Hematopoietic multipotent progenitor cell treated with erythropoietin and hydrocortisone succinate and interleukin-3 and kit ligand, for 15 days (in vitro differentiated cells): ENCODE measurements at places on chromosomes 2 and 18.

GRCh38 chr18:75377258-75377657 is 50.2 kb downstream of the SMIM21 start:
- DNase-seq = no peak

- DNase-seq = no peak
Observed at GRCh38 chr2:14843507-14844204, 211.1 kb downstream of the LRATD1 start.

DNA sequence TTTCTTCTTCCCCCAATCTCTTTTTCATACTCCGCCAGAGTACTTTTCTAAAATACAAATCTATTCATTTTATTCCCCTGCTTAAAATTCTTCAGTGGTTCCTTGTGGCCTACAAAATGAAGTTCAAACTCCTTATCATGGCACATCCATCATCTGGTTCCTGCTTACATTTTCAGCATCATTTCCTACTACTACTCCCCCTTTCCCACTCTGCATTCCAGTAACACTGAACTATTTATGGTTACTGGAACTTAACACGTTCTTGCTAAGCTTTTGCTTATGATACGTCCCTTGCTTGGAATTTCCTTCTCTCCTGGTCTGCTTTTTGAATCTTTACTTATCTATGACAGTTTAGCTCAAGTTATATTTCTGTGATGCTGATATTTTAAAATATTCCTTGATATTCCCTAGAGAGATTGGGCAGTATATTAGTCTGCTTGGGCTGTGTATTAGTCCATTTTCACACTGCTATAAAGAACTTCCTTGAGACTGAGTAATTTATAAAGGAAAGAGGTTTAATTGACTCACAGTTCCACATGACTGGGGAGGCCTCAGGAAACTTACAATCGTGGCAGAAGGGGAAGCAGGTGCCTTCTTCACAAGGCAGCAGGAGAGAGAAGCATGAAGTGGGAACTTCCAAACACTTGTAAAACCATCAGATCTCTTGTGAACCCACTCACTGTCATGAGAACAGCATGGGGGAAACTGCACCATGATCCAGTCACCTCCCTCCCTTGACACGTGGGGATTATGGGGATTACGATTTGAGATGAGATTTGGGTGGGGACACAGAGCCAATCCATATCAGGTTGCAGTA is 53.2 kb downstream of the BMPR2 start:
- DNase-seq = no peak

DNA sequence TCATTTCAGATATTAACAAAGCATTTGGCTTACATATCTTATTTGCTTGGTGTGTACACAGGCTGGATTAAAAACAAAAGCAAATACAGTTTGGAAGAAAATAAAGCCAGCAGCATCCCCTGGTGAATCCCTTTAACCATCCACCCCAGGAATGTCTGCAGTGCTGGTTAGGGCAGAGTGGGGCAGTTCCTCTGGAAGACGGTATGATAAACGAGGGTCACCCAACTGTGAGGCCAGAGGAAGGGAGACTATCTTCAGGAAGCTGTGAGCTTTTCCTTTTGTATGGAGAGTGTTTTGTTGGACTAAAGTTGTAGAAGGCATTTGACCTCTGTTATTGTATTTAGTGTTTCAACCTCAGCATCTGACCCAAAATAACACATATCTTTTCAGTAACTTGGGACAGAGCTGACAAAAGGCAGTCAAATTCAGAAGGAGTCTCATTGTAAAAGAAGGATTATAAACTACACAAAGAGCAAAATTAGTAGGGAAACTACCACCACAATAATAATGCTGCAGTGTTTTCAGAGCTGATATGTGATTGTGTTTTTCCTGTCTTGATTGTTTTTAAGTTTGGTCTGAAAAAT is 159.1 kb downstream of the FMNL2 start:
- no peak for DNase-seq

- no peak for DNase-seq
Observed at GRCh38 chr18:25244170-25244569, 107.8 kb downstream of the ZNF521 start.
